T-helper 2 cell treated with Interferon-gamma antibody and Interleukin-4, amounts not matched to agents 5 μg/mL and 100 μg/mL, for 36 hours (primary cell): ENCODE measurements at places on chromosomes 3 and 15.

DNA sequence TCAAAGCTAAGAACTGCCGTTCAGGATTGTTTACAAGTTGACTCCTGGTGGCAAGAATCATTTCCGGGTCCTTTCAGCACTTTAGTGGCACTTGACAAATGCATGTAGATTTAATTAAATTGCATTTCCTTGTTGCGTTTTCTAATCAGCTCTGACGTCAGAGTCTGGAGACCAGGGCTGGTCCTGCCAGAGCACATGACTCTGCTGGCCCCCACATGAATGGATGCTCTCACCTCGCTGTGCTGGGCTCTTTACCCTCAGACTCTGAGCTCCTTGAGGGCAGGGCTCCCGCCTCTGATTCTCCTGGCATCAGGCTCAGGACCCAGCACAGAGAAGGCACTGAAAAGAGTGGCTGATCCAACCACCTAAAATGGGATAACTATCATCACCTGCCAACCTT is 69.4 kb downstream of the FEM1B start:
- DNase-seq: no peak
- H3K27me3 ChIP-seq: no peaks in the 10 kb centered on the region
- no peak overlapping the region for H3K27ac ChIP-seq
- H3K36me3 ChIP-seq: no peaks in the 10 kb centered on the region
- no peak overlapping the region for H3K4me3 ChIP-seq
- peaks cover 6% of the 10 kb centered on the region for H3K4me1 ChIP-seq

- H3K36me3 ChIP-seq: no peaks in the 10 kb centered on the region
- peaks cover 7% of the 10 kb centered on the region for H3K4me1 ChIP-seq
- peaks cover 14% of the 10 kb centered on the region for H3K27me3 ChIP-seq
- DNase-seq: no peak
Observed at GRCh38 chr3:127734754-127735473, 62.2 kb downstream of the ABTB1 start.

GRCh38 chr3:115160295-115160694 is 13.2 kb upstream of the ZBTB20 start:
- H3K27ac ChIP-seq: no peak overlapping the region
- H3K4me1 ChIP-seq: peaks cover 29% of the 10 kb centered on the region
- H3K36me3 ChIP-seq: no peaks in the 10 kb centered on the region
- no peak for DNase-seq

- no peaks in the 10 kb centered on the region for H3K4me1 ChIP-seq
- DNase-seq: no peak
Observed at GRCh38 chr15:66961407-66961884, 104.0 kb upstream of the SMAD3 start.

DNA sequence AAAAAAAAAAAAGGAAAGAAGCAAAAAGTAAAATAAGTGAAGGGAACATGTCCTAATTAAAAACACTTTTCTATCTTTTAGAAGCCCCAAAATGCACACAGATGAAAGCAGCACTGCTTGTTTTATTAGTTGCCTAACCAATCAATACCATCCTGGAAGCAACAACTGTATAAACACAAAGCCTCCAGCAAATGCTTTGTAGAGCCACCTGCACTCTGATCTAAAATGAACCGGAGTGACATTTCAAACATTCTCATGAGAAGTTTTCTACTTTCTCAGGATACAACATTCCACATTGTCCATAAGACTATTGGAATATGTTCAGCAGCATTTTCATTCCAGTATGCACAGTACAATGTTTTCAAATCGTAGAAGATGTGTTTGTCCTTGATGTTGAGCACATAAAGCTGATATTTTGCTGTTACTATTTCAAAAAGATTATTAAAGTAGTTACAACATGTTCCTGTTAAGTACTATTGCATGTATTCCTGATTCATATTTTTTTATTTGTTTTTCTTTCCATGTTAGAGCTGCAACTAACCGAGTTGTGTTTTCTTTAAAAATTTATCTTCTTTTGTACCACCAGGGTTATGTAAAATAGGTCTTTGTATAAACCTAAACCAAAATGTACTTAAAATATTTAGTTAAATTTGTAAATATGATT is 50.3 kb upstream of the PLSCR5 start:
- DNase-seq: no peak
- no peak overlapping the region for H3K27ac ChIP-seq
- no peaks in the 10 kb centered on the region for H3K4me1 ChIP-seq
- no peaks in the 10 kb centered on the region for H3K27me3 ChIP-seq

DNA sequence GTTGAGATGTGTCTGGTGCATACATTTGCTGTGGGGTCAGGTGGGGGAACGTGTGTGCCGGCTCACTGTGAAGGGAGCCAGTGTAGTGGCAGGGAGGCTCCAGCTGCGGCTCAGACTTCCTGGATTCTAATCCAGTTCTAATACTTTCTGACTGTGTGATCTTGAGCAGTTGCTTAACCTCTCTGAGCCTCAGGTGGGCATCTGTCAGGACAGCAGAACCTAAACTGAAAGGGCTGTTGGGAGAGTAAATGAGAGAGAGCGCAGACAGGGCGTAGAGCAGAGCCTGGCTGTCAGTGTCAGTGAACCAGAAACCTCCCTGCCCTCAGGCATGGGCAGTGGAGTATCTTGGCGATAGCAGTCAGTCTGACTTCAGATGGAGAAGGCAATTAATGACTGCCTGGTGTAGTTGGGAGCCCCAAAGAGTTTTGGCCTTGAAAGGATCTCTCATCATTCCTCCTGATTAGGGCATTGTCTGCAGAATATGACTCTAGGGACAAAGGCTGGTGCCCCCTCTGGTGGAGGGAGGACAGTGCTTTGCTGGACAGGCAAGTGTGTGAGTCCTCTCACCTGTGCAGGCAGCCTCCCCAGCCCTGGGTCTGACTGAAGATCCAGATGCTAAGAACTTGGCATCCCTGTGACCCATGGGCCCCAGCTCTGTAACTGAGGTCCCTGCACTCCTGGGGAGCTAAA is 9.6 kb downstream of the KBTBD13 start:
- H3K4me3 ChIP-seq: no peak overlapping the region
- H3K4me1 ChIP-seq: peaks cover 8% of the 10 kb centered on the region
- no peak for DNase-seq
- no peak overlapping the region for H3K27ac ChIP-seq
- H3K27me3 ChIP-seq: peaks cover 12% of the 10 kb centered on the region

- H3K36me3 ChIP-seq: no peaks in the 10 kb centered on the region
- DNase-seq: no peak
- no peak overlapping the region for H3K4me3 ChIP-seq
- H3K27me3 ChIP-seq: no peaks in the 10 kb centered on the region
Observed at GRCh38 chr15:62149729-62150128, 15.4 kb downstream of the C2CD4B start.

DNA sequence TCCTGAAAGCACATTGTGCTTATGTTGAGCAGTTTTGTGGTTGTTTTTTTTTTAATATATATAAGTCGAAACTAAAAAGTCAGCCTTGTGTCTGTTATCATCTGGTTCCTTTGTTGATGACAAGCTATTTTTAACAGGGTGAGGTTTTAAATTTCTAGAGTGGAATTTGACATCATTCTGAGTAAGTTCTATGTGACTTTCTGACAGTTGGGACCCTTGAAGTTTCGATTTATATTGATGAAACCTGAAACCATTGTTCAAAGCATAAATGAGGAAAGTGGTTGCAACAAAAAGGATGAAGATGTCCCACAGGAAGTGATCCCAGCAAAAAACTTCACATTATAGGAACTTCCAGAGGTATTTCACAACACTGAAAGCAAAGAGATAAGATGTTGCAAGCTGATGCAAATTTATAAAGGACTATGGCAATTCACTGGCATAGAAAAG is 94.0 kb downstream of the CYP19A1 start:
- DNase-seq: no peak
- peak overlapping the region; percentile 64 for H3K4me3 ChIP-seq
- H3K36me3 ChIP-seq: no peaks in the 10 kb centered on the region
- H3K4me1 ChIP-seq: peaks cover 31% of the 10 kb centered on the region

DNA sequence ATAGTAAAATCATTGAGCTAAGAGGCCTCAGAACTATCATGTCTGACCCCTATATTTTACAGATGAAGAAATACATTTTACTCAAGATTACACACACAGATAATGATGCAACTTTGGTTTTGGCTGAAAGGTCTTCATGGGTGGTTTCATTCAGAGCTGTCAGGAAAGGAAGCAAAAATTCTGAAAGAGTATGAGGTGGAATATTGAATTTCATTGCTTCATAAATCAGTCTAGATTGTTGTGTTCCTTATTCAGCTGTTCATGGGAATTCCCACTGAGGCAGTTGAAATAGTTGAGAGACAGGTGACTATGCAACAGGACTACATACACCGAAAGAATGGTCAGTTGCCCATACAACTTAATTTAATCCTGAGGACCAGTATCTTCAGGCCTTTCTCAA is 39.4 kb downstream of the CD200 start:
- no peak overlapping the region for H3K4me3 ChIP-seq
- DNase-seq: no peak
- H3K4me1 ChIP-seq: peaks cover 30% of the 10 kb centered on the region
- peaks cover 4% of the 10 kb centered on the region for H3K36me3 ChIP-seq

DNA sequence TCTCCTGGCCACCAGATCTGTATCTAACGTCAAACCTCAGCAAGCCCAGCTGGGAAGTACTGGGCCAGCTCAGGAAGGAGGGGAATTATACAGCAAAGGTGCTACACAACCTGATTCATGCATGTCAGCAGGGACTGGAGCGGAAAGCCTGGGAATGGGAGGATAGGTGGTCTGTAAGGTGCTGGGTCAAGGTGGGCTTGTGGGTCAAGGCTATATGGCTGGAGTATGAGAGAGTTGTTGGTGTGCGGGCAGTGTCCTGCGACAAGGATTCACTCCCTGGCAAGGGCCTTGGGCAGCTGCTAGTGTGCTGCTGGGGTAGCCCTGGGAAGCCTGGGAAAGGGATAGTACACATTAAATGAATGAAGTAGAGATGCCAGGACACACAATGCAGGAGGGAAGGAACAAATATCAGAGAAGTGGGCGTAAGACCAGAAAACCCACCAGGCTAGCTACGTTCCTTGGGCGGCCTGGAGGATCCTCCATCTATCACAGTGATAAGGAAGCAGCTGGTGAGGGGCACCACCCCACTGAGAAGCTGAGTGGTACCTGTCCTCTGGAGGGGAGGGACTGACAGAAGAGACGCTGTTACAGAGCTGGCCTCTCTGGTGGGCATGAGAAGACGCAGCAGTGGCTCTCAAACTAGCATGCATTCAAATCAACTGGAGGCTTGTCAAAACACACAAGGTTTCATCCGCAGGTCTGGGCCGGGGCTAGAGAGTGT is 8.5 kb upstream of the SYNM start:
- peaks cover 2% of the 10 kb centered on the region for H3K4me1 ChIP-seq
- peaks cover 16% of the 10 kb centered on the region for H3K27me3 ChIP-seq
- DNase-seq: no peak
- H3K36me3 ChIP-seq: no peaks in the 10 kb centered on the region
- no peak overlapping the region for H3K27ac ChIP-seq
- H3K4me3 ChIP-seq: no peak overlapping the region

DNA sequence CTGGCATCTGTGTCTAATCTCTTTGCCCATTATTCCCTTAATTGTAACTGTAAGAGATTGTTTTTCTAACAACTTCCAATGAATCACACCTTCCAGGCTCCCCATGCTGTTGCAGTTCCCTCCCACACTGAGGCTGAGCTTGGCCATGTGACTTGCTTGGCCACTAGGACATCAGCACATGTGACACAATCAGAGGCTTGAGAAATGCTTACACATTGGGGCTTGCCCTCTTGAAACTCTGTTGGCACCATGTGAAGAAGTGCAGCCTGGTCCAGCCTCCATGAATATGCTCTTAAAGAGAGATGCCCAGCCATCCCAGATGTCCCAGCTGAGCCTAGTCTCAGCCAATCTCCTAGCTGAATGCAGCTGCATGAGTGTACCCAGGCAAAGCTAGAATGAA is 326.8 kb upstream of the SOX2 start:
- no peaks in the 10 kb centered on the region for H3K27me3 ChIP-seq
- H3K27ac ChIP-seq: no peak overlapping the region
- no peak overlapping the region for H3K4me3 ChIP-seq
- DNase-seq: no peak

DNA sequence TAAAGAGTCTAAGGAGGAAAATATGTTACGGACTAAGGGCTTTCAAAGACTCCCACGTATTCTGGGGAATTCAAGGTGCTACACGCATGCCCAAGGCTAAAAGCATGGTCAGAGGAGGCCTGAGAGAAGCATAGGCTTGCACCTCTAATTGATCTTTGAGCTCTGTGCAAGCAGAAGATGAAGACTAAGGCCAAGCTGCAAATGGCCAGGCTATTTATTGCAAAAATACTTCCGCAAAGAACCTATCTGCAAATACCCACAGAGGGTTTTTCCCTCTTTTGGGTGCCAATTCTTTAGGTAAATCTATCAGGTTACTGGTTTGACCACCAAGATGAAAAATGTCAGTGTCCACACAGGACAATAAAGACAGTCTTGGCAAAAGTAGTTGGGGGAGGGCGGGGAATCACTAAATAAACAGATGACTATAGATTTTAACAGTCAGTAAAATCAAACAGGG is 119.5 kb downstream of the STAG1 start:
- no peaks in the 10 kb centered on the region for H3K27me3 ChIP-seq
- H3K4me1 ChIP-seq: peaks cover 9% of the 10 kb centered on the region
- H3K27ac ChIP-seq: no peak overlapping the region
- no peak overlapping the region for H3K4me3 ChIP-seq
- DNase-seq: no peak

GRCh38 chr3:181313335-181313734 is 323.8 kb upstream of the DNAJC19 start:
- H3K4me3 ChIP-seq: no peak overlapping the region
- no peak for DNase-seq
- H3K4me1 ChIP-seq: no peaks in the 10 kb centered on the region
- no peaks in the 10 kb centered on the region for H3K36me3 ChIP-seq
- no peak overlapping the region for H3K27ac ChIP-seq
- H3K27me3 ChIP-seq: peaks cover 4% of the 10 kb centered on the region
